NCI-H510A treated with DMSO at 0.1 percent for 48 hours (cell line): ENCODE measurements at places on chromosomes 6 and 20.
A peak's percentile ranks its signal among the peaks of the same experiment; 100 is the strongest.

DNA sequence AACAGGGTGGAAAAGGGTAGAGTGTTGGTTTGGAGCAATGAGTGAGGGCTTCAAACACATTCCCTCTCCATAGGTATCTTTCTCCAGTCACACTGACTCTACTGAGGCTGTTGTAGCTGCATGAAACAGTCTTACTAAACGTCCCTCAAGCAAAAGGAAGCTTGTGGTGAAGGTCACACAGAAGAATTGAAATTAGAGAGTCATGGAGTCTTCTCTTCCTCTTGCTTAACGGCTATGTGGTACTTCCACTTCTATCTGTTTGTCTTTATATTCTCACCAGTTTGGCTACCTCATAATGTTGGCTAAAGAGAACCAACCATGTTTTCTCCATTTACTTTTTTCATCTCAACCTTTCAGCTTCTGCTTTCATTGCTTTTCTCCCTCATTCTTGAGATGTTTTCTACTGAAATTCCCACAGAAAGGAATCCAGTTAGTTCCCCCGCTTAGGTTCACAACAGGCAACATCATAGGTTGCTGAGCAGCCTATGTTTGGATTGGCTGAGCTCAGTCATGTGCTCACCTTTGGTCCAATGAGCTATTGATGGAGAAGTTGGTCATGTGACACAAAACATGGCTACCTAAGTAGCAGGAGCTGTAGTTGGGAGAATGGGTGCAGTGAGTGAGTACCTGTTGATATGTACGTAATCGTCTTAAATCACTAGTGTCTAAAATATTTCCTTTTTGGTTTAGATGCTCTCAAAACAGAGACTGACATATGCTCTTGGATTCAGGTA lies 99.8 kb downstream of the SNAP25 start:
- DNase-seq, result no peak

GRCh38 chr6:137705160-137706082 lies 161.6 kb upstream of the TNFAIP3 start:
- no peak for DNase-seq

DNA sequence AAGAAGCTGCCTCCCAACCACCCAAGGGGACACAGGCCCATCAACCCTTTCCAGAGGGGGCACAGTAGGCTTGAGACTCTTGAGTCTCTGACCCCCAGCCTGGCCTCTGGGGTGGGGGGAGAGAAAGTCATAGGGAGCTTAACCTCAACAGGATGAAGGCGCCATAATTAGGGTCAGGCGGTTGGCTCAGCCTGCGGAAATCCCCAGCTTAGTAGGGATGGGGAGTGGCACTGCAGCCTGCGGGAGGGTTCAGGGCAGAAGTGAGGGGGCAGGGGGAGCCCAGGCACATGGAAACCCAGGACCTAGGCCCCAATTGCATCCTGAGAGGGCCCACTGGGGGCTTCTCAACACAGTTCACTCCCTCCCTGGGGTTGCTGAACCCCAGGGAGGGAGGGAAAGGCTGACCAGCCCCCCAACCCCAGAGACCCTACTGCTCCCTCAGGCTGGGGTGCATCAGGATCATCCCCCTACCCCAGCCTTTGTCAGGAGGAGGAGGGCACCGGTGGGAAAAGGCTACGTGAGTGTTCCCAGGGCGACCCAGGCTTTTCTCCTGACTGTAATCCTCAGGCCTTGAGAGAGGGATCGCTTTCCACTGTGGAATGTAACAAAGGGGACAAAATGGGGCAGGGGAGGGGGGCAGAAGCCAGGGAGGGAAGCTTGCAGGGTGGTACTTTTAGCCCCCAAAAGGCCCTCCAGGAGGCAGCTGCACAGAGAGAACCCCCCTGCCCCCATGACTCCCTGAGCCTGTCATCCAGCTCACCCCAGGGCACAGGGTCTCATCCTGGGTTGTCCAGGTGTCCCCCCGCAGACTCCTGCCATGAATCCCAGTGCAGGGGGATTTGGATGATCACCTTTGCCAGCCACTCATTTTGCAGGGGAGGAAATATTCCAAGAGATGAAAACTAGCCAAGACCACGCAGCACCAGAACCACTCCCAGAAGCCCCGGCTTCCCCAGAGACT lies 46.4 kb downstream of the MRPL14 start:
- DNase-seq, result no peak

DNA sequence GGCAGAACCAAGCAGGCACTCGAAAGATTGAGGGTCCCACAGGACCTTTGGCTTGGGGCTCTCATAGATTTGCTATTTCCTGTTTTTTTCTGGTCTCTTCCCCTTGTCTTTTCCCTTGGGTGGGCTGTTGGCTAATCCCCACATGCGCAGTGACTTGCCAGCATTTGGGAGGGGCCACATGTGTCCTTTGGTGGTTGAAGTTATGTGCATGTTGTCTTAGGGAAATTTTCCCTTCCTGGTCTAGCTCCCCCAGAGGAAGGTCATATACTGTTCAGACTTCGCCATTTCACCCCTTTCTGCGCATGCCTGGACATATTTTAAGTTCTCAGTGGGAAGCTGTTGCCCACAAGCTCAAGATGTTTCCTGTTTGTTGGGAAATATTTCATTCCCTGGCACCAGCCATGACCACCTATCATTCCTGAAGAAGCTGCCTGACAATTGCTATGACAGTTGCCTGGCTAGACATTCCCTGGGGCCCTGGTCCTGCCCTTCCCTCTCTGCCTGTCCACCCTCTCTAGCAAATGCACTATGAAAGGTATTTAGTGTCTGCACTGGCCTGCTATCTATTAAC lies 156.2 kb upstream of the THBS2 start:
- DNase-seq, result no peak

- no peak for DNase-seq
Measured at GRCh38 chr6:43835872-43836419, 65.9 kb downstream of the VEGFA start.

- peak; percentile 62 for DNase-seq
Measured at GRCh38 chr6:153043719-153044118, 41.2 kb upstream of the MTRF1L start.

DNA sequence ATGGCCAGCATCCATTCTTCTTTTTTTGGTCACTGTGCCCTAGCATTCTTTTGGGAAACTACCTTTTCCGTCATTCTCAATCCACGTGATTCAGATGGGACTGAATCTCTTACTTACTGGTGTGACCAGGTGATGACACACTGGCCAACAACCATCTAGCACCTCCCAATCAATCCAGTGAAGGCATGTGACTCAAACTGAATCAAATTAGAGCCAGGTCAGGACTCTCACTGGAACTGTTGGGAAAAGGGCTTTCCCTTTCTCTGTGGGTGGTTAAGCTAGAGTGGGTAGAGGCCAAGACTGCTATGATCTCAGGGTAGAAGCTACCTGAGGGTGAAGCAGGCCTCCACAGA lies 36.2 kb upstream of the ZMYND8 start:
- no peak for DNase-seq

- DNase-seq, result peak; percentile 81
Measured at GRCh38 chr20:35145141-35145564, 2.0 kb downstream of the EDEM2 start.

DNA sequence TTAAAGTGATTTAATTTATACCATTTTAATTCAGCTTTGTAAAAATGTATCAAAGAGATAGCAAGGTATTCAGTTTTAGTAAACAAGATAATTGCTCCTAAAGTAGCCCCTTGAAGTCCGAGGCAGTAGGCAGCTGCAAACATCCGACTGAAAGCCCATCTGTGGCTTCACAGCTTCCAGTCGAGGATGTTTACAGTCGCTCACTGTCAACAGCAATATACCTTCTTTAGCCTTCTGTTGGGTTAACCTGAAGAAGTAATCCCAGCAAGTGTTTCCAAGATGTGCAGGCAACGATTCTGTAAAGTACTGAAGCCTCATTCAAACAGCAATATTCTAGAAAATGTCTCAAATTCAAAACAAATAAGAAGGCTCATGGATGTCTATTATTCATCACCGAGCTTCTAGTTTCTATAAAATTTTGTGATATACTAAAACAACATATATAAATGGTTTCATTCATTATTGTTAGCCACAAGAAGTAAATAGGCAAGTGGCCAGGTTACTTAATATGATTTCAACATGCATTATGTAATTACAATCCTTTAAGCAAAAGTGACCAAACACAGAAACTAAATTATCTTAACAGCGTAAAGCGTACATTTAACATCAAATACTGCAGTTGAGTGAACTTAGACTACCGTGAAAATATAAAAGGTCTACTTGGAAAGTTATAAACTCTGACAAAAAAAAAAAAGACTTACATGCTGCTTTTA lies 115.0 kb downstream of the OGFRL1 start:
- DNase-seq, result peak; percentile 8

DNA sequence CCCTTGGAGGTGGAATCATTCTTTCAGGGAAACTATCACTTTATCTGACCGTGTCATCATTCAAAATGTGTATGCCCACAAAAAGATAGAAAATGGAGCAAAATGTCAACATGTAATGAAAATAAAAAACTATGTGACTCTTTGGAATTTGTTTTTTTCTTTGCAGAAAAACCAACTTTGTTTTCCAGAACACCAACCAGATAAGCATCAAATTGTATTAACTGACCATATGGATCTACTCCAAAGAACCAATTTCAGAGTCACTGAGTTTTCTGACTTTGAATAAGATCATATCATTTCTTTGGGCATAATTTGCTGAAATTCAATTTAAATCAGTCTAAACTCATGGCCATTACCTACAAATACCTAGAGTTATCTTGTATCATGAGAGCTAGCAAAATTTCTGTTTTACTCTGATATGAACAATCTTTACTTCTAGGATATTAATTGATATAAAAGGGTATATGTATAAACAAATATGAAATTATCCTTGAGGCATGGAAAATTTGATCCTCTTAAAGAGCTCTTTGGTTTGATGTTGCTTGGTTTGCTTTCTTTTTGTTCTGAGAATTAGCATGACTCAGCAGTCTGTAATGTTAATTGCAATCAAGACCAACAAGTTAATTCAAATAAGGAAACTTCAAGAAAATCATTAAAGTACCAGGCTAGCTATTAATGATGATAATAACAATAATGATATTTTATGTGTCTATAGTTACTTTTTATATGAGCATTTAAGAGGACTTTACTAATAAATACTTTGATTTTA lies 444.4 kb upstream of the MARCKS start:
- DNase-seq, result no peak

DNA sequence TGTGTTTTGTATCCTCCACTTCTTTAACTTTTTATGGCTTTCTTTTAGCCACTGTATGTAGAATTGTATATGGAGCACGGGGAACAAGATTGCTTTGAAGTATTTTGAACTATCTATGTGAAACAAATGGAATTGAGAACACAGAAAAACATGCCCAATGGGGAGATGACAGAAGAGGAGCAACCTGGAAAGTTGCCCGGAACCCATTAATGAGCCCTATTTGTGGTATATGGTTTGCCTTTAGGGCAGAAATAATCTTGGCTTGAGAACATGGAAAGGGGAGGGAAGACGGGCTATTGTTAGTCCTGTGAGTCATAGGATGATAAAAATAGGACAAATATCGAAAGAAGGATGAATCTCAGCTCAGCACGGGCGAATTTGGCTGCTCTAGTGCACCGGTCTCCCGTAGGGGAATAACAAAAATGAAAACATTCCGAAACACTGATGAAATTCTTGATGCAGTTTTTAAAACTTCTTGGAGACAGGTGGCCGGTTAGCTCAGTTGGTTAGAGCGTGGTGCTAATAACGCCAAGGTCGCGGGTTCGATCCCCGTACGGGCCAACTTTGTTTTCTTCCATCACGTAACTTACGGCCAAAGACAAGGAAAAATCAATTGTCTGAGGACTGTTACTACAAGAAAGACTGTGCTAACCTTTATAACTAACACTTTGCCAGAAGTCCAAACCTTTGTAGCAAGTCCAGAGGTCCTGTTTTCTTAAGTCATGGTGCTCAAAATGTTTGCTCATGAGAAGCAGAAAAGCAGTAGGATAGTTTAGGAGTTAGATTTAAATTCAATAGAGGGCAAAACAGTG lies 15.7 kb downstream of the HMGN4 start:
- DNase-seq, result peak; percentile 94

DNA sequence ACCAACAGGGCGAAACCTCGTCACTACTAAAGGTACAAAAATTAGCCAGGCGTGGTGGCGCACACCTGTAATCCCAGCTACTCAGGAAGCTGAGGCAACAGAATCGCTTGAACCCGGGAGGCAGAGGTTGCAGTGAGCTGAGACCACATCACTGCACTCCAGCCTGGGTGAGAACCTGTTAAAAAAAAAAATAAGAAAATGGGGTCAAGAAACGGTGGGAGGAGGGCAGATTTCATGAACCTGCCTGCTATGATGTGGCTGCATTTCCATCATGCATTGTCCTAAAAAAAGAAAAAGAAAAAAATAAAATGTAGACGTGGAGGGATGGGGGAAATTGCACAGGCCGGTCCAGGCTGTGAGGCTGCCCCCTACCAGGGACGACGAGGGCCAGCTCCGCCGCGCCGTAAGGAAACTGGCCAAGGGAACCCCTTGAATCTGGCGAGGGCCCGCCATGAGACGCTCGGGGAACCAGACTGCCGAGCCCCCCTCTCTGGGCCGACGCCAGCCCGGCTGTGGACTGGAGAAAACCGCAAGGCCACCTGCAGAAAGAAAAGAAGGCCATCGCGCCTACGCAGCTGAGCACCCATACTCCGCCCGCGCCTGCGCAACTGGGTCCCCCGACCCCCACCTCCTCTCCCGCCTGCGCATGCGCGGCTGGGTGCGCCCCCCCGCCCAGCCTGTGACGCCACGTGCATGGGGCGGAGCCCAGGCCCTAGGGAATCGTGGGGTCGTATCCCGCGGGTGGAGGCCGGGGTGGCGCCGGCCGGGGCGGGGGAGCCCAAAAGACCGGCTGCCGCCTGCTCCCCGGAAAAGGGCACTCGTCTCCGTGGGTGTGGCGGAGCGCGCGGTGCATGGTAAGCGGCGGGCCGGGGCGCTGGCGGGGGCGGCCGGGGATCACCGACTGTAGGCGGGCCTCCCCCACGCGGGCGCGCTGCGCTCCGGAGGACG lies at the start of gene ENTPD6:
ENTPD6 (plus strand) TSS at position 699 of the 948 bp plus-strand sequence. CDS start 10,825 bp downstream, outside the sequence.
- peak; percentile 95 for DNase-seq

DNA sequence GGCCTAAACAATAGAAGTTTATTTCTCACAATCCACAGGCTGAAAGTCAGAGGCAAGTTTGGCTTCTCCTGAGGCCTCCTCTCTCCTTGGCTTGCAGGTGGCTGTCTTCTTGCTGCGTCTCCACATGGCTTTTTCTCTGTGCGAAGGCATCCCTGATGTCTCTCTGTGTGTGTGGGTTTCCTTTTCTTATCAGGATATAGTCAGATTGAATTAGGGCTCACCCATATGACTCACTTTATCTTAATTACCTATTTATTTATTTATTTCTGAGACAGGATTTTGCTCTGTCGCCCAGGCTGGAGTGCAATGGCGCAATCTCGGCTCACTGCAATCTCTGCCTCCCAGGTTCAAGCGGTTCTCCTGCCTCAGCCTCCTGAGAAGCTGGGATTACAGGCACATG lies 30.7 kb downstream of the LINC00237 start:
- no peak for DNase-seq

GRCh38 chr6:125189494-125189893 lies 35.9 kb downstream of the TPD52L1 start:
- no peak for DNase-seq

DNA sequence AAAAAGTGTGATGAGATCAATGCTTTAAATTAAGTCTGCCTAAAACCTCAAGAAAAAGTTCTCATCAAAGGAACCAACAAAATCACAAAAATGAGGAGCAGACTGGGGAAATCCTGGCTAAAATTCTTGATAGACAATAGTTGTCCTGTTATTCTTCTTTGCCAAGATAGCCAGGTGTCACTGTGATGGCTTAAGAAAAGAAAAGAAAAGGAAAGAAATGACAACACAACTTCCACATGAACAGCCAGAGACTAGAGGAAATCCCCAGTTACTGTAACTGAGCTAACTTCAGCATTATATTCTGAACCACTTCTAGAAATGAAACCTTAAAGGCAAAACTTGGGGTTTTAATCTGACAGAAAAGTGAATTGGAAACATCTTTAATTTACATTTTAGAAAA lies 129.6 kb downstream of the CD24 start:
- DNase-seq, result no peak

- peak; percentile 12 for DNase-seq
Measured at GRCh38 chr6:112433457-112433856, 86.3 kb downstream of the RFPL4B start.
